Ovary (tissue), 10 donors: ENCODE measurements at places on chromosomes 7 and 10. TPM values are rescaled to one million over a fixed set of nuclear protein-coding genes. Genes with fewer than 3 reads are reported as not detected.
A peak's percentile ranks its signal among the peaks of the same experiment; 100 is the strongest.

Gene MSMB
- polyA plus RNA-seq = not detected

Gene CCDC172
- not detected for polyA plus RNA-seq

Gene IDI2
- not detected for polyA plus RNA-seq

Gene FGL2
- polyA plus RNA-seq = 22.4 TPM

DNA sequence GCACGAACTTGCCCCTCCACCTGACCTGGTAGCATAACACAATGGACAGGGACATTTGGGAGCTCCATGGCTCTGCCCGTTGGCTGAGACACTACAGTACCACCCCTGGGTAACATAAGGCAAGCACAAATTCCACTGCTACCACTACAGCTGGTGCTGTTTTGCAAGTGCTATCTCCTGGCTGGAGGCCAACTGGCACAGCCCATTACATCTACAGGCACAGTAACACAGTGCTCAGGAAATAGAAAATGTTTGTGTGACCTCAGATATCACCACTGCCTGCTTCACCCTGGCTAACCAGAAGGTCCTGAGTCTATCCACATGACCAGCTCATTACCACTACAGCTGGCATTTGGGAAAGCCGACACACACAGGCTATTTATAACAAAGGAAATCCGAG lies 631.1 kb upstream of the MBL2 start:
- peaks cover 1% of the 10 kb centered on the region for H3K4me1 ChIP-seq
- no peak overlapping the region for H3K4me3 ChIP-seq
- no peak overlapping the region for H3K27ac ChIP-seq
- H3K27me3 ChIP-seq = no peaks in the 10 kb centered on the region

DNA sequence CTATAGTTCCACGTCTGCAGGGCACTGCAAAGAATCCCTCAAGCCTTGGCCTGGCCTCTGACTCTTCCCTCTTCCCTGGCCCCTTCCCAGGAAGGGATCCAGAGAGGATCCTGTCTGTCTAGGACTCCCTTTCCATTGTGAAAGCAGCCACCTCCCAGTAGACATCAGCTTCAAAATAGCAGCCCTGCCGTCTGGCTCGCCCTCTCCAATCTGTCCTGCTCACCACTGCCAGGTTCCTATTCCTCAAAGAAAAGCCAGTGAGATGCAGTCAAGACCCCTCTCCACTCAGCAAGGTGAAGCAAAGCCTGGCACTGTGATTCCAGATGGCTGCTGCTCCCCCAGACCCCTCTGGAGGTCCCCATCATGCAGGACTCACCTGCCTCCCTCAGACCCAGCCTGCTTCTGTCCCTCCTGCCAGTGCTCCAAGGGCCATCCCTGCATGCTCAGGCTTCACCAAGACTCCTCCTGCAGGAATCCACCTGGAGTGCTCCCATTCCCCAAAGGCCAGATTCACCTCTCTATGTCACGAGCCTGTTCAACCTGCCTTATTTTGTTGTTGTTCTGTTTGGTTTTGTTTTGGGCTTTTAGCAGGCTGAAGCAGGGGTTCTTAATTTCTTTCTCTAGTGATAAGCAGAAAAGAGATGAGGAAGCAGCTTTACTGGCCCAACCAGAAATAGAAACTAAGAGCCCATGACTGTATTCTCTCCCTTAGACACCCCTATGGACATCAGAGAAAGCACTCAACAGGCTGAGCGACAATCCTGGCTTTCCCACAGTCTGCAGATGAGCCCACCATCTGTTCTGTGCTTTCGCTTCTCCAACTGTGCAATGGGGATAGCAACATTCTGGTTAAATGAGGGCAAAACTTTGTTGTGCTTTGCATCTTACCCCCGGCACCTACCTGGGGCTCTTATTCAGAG lies 305.1 kb downstream of the GRID1 start:
- no peak overlapping the region for H3K4me3 ChIP-seq
- no peaks in the 10 kb centered on the region for H3K36me3 ChIP-seq
- H3K27me3 ChIP-seq = no peaks in the 10 kb centered on the region
- no peak for DNase-seq
- H3K27ac ChIP-seq = no peak overlapping the region

GRCh38 chr10:110279407-110279986 lies 25.2 kb downstream of the SMNDC1 start:
- H3K4me3 ChIP-seq = no peak overlapping the region
- no peak overlapping the region for H3K27ac ChIP-seq
- peaks cover 5% of the 10 kb centered on the region for H3K4me1 ChIP-seq
- H3K36me3 ChIP-seq = no peaks in the 10 kb centered on the region
- peak; percentile 72 for DNase-seq
- no peaks in the 10 kb centered on the region for H3K27me3 ChIP-seq

DNA sequence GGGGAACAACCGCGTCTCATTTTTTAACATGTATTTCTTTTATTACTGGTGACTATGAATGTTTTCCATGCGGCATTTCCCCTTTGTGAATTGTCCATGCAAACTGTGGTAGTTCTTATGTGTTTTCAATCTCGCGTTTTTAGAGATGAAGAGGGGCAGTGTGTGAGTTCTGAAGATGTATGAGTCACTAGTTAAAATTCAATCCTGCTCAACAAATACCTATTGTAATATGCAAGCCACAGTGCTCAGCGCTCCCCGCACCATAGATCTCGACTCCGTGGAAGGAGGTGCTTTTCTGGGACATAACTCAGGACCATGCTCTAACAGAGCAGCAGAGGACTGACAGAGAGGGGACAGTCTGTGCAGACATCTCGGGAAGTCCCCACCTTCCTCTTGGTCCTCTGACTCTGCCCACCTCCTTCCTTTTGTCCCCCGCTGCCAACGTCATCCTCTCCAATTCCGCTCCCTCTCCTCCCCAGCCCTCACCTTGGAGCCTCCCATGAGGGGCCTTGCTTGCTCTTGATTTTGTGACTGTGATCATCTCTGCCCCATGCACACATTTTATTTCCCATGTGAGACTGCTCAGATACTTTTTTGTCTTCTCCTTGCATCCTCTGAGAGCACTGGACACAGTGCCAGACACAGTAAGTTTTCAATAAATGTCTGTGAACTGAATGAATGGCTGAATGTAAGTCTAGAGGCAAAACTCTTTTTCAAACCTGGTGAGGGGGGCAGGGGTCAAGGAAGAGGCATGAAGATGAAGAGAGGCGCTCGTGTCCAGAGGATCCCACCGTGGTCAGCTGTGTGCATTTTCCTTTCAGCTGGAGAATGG lies 42.7 kb upstream of the PLEKHA1 start:
- no peaks in the 10 kb centered on the region for H3K4me1 ChIP-seq
- H3K27ac ChIP-seq = no peak overlapping the region
- no peak for DNase-seq
- H3K4me3 ChIP-seq = no peak overlapping the region
- no peaks in the 10 kb centered on the region for H3K36me3 ChIP-seq

DNA sequence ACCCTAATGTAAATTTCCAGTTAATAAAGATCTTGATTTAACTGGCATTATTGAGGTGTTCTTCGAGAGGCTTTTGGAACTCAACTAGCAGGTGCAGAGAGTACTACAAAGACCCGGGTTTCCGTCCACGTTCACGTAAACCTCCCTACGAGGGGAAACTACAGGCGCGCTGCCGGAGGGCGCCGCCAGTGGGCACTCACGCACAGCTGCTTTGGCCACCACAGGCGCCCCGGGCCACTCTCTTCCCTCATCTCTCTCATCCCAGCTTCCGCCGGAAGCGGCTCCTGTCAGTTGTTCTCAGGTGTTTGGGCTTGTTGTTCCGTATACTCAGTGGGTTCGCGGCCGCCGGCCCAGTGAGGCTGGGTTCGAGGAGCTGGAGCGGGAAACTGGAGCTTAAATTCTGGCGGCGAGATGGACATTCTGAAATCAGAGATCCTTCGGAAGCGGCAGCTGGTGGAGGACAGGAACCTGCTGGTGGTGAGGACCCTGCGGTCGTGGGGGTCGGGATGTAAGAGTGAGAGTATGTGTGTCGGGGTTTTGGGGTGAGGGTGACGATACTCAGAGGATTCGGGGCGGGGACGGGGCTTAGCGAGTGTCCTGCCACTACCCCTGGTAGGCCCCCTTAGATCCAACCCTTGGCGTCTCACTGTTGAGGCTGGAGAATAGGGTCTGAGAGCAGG lies at the start of gene PRPF18:
Gene PRPF18 (plus strand): TSS at position 290 of the 680 bp plus-strand sequence. CDS start 122 bp downstream, at position 412.
- H3K27me3 ChIP-seq = no peaks in the 10 kb centered on the region
- peaks cover 10% of the 10 kb centered on the region for H3K4me1 ChIP-seq
- no peak within 1 kb of the TSS for H3K27ac ChIP-seq
- no peaks in the 10 kb centered on the region for H3K36me3 ChIP-seq
- DNase-seq = peak; percentile 86
- peak within 1 kb of the TSS; percentile 86 for H3K4me3 ChIP-seq

GRCh38 chr7:41917-42565 lies 150.3 kb upstream of the FAM20C start:
- no peak overlapping the region for H3K27ac ChIP-seq
- H3K4me3 ChIP-seq = no peak overlapping the region
- H3K4me1 ChIP-seq = no peaks in the 10 kb centered on the region
- H3K27me3 ChIP-seq = no peaks in the 10 kb centered on the region

GRCh38 chr7:30241767-30242166 lies 42.6 kb upstream of the ZNRF2 start:
- H3K27ac ChIP-seq = no peak overlapping the region
- no peak overlapping the region for H3K4me3 ChIP-seq
- no peaks in the 10 kb centered on the region for H3K4me1 ChIP-seq
- DNase-seq = no peak
- no peaks in the 10 kb centered on the region for H3K36me3 ChIP-seq
- H3K27me3 ChIP-seq = no peaks in the 10 kb centered on the region
